ENCODE measurements at places on chromosomes 7 and 10.

GRCh38 chr7:138243430-138243829 lies 167.2 kb downstream of the AKR1D1 start:
- DNase-seq = no peak

DNA sequence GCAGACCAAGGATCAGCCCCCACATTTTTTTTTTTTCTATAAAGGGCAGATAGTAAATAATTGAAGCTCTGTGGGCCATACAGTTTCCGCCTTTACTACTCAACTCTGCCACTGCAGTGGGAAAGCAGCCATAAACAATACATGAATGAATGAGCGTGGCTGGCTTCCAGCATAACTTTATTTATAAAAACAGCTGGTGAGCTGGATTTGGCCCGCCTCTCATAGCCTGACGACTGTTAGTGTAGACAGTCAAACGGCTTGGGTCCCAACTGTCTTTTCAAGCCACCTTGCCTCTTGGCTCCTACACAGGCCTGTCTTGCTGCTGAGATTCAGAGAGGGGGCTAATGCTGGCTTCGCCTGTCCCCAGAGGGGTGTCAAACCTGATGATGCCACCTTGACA lies 169.8 kb upstream of the GPR26 start:
- no peak for DNase-seq

DNA sequence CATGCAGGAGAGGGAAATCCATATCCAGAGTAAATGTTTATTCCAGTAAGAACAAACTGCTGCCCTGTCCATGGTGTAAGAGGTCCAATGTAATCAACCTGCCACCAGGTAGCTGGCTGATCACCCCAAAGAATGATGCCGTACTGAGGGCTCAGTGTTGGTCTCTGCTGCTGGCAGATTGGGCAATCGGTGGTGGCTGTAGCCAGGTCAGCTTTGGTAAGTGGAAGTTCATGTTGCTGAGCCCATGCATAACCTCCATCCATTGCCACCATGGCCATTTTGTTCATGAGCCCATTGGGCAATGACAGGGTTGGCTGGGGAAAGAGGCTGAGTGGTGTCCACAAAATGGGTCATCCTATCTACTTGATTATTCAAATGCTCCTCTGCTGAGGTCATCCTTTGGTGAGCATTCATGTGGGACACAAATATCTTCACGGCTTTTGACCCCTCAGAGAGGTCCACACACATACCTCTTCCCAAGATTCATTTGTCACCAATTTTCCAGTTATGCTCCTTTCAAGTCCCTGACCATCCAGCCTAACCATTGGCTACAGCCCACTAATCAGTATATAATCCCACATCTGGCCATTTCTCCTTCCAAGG lies 23.3 kb upstream of the PAPSS2 start:
- DNase-seq = no peak

- no peak for DNase-seq
Observed at GRCh38 chr10:76133597-76134255, 702.3 kb downstream of the LRMDA start.

- no peak for DNase-seq
Observed at GRCh38 chr10:58576751-58577436, 64.2 kb downstream of the BICC1 start.
